Kidney (tissue), 22 donors: ENCODE measurements at places on chromosomes 1 and 21.
A peak's percentile ranks its signal among the peaks of the same experiment; 100 is the strongest.

- peak; percentile 28 for DNase-seq
These were observed 441.0 kb downstream of the PTPRU start for GRCh38 chr1:29677028-29678024.

DNA sequence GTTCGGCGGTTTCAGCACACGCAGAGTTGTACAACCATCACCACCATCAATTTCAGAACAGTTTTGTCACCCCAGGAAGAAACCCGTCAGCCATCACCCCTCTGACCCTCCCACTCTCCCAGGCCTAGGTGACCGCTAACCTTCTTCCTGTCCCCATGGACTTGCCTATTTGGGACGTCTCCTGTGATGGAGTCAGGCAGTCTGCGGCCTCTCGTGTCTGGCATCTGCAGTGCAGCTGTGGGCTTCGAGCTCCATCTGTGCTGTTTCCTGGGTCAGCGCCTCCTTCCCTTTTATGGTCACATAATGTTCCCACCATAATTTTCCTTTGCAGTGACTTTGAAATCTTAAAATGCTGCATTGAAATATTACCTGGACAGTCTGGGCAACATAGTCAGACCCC is 24.4 kb downstream of the SLC45A1 start:
- DNase-seq, result no peak

DNA sequence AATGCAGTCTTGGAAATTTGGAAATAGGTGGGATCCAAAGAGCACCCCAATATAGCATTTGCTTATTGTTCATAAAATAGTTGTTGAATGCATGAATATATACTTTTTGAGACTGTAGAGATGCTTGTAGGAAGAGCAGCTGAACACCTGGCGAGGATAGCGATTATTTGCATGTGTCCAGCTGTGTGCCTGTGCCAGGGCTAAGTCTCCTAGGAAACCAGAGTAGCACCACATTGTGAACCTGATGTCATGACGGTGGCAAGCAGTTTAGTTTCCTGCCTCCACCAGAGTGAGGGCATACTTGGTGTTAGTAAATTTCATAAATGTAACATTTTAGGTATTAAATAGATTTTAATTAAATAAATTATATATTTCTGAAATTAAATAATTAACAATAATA is 37.3 kb upstream of the IRF2BP2 start:
- DNase-seq, result no peak

- no peak for DNase-seq
These were observed 129.5 kb upstream of the PRMT6 start for GRCh38 chr1:106926803-106927582.

- no peak for DNase-seq
These were observed 54.1 kb downstream of the DSCAM start for GRCh38 chr21:40792691-40793456.

DNA sequence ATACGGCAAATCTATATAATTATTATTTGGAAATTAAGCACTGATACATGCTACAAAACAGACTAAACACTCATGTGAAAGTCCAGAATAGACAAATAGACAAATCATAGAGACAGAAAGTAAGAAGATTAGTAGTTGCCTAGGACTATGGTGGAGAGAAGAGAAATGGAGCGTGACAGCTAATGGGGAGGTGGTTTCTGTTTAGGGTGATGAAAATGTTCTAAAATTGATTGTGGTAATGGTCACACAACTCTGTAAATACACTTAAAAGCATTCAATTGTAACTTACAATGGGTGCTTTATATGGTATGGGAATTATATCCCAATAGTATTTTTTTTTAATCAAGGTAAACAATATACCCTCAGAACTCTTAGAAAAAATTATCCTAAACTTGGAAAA is 20.4 kb upstream of the ITLN2 start:
- no peak for DNase-seq

DNA sequence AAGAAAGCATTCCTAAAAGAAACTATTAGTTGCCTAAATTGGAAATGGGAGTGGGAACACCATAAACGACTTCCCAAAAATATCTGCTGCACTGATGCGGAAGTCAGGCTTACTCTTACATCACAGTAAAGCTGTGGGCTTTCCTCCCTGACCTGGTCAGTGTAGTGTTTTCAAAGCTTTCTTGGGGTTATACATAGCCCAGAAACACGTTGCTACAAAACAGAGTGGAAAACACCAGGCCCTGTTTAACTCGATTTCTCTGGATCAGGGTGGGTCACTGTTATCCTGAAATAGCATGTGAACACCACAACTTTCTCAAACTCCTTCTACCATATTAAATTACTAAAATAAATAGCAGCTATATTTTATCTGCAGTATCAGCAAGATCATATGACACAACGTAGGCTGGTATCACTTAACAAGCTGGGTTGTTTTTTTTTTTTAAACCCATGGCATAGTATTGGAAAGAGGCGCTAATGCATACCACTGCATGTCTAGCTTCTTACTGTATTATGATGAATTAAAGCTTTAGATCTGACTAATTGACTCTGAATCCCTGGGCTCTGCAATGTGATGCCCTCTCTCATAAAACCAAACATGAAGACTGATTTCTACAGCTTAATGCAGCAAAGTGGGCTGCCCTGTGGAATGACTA is 184.6 kb downstream of the TGFB2 start:
- DNase-seq, result peak; percentile 38

DNA sequence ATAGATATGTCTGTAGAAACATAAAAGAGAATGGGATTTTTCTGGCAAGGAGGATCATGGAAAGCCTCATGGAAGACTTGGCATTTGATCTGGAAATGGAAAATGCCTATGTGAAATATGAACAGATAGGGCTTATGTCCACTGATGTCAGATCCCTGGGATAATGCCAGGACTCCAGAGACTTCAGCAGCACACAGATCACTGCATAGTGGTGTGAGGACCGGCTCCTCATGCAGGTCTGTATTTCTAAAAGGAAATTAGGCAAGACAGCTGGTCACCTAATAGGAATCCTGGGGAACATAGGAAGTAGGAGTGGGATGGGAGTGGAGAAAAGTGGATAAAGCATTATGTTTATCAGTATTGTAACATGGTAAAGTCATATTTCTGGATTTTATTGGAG is 56.8 kb upstream of the IPO9 start:
- DNase-seq, result no peak

- no peak for DNase-seq
These were observed 5.3 kb downstream of the IL23R start for GRCh38 chr1:67171574-67171955.

DNA sequence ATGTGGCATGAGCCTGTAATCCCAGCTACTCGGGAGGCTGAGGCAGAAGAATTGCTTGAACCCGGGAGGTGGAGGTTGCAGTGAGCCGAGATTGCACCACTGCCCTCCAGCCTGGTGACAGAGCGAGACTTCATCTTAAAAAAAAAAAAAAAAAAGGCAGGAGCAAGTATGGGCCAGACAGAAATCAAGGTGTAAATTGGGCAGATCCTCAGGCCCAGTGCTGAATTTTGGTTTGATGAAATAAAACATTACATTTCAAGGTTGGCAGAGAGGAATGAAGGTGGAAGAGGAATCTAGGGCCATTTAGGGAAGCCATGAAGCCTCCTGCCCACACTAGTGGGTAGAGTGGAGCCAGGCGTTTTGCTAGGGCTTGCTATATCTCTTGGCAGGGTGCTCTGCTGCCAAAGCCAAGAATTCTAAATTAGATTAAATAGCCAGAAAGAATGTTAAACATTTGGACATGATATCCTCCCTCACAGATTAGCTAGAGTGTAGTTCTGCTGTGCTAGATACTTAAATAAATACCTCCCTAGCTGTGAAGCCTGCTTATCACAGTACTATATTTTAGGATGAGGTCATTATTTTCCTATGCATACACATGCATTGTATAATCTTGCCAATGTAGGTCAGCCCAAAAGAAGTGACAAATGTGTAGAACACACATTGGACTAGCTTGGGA is 16.6 kb upstream of the LGALS8 start:
- DNase-seq, result peak; percentile 33

- no peak for DNase-seq
These were observed 63.2 kb downstream of the ITPKB start for GRCh38 chr1:226675715-226676357.

GRCh38 chr1:168288311-168289052 is 7.8 kb downstream of the TBX19 start:
- no peak for DNase-seq

- peak; percentile 94 for DNase-seq
These were observed 5.8 kb upstream of the MX1 start for GRCh38 chr21:41419921-41420862.

DNA sequence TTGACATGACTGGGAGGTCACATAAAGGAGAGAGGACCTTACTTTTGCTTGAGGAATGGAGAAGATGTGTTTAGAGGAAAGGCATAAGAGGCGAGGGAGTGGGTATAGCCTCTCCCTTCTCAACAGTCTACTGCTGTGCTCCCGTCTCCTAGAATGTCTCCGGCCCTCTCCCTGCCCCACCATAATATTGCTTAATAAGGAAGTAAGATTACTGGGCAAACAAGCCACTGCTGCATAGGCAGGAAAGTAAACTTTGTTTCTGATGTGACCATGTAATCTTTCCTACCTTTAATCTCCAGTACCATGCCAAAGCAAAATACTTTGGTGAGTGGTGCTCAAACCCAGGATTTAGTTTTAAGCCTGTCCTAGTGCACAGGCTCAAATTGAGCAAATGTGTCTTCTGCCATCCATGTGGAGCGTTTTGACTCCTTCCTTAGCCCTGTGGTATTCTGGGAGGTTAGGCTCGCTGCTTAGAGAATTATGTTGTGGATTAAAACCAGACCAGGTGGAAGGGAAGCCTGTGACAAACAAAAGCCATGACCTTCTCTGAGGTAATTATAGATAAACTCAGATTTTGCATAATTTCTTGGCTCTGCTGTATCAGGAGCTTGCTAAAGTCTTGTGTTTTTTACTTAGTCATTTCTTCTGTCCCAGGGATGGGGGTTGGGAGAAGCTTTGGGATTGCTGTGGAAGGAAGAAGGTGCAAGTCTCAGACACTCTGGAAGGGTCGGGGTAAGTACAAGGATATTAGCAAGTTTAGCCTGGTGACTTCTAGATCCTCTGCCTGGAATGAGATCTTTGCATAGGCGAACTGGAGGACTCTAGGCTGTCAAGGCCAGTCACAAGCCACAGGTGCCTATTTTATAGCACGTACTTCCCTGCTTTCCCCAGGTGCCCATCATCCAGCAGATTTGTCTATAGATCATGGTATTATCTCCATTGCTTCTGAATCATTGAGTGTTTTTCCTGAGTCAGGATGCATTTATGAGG is 34.5 kb upstream of the DIPK1A start:
- DNase-seq, result no peak

DNA sequence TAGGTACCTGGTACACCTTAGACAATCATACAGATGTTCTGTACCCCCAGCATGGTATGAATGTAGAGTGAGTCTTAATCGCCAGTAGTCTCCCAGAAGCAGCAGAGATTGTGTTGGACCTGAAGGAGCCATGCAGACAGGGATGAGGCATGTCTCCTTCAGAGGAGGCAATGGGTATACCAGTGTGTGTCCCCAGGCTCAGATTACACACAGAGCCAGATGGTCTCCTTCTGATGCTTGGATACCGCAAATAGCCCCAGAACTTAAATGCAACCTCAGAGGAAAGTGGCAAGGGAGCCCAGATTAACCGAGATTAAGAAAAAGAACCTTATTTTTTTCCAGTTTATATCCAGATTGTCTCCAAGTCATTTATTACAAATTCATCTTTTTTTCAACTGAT is 96.8 kb upstream of the C21orf91 start:
- no peak for DNase-seq

DNA sequence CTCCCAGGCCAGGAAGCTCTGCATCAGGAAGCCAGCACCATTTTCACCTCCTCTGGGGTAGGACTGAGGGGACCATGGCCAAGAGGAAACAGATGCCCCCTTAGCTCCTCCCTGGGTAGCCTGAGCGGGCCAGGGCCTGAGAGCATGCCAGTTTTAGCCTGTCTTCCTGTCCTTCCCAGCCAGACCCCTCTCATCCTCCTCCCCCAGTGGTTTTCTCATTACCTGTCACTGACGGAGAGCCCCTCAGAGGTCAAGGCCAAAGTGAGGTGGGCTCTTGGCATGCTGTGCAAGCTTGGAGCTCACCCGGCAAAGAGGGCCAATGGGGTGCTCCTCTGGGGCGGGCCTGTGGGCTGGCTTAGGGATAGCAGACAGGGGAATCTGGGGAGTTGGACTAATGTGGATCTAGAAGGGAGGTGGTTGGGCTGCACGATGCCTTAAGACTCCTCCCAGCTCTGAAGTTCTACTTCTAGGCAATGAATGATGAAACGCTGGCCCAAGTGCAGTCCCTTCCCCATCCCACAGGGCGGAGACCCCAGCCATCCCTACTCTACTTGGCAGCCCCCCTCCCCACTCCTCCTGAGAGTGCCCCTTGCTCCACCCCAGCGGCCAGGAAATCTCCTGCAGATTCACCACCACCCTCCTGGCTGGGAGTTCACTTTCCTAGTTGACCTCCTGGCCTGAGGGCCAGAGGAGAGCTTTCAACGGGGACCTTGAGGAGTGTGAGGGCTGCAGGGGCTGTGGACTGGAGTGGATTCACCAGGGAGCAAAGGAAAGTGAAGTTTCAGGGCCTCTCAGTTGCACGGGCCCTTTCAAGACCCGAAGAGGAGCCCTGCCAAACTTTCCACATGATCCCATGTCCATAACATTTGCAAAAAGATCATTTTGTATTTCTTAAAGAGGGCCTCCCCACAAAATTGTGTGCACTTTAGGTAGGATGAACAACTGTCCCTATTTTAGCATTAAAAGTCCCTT is 9.4 kb upstream of the LMNA start:
- DNase-seq, result no peak

- DNase-seq, result no peak
These were observed 37.0 kb downstream of the PGM1 start for GRCh38 chr1:63630238-63630637.

GRCh38 chr1:149849947-149850360 is 49.4 kb upstream of the BOLA1 start:
- DNase-seq, result no peak

DNA sequence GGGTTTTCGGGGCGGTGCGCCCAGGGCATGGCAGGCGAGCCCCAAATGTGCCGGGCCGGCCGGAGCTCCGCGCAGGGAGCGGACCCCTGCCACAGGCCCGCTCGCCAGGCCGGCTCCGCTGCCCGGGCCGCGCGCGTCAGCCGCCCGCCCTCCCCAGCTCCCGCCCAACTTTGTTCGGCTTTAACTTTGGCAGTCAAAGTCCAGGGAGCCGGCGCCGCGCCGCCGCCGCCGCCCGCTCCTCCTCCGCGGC is 488 bp downstream of the SLC35D1 start:
- peak; percentile 76 for DNase-seq

- no peak for DNase-seq
These were observed 427.2 kb downstream of the KIF26B start for GRCh38 chr1:245582026-245582425.

- no peak for DNase-seq
These were observed 2.0 kb upstream of the COL9A2 start for GRCh38 chr1:40318970-40319621.
